HT1080 (cell line): ENCODE measurements at places on chromosomes 7 and 10.

DNA sequence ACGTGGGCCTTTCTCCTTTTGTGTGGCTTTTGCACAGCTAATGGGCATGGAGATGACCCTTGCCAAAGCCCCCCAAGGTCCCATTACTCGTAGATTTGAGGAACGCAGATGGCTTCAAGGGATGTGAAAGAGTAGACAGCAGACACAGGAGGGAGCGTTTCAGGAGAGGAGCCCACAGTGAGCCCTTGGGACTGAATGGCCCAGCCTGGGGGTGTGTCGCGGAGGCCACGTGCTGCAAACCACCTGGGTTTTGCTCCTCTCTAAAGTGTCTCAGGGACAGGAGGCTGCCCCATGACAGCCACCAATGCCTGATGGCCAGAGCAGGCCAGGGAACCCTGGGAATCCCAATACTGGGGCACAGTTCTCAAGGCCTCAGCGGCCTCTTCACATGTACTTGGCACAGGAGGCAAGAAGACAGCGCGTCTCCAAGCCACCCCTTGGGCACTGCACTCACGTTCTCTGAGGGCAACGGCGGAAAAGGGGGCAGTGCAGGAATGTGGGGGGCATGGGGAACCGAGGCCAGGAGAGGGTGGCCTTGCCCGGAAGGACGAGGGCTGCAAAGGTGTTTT, 185.2 kb downstream of the WDR37 start:
- DNase-seq = no peak

DNA sequence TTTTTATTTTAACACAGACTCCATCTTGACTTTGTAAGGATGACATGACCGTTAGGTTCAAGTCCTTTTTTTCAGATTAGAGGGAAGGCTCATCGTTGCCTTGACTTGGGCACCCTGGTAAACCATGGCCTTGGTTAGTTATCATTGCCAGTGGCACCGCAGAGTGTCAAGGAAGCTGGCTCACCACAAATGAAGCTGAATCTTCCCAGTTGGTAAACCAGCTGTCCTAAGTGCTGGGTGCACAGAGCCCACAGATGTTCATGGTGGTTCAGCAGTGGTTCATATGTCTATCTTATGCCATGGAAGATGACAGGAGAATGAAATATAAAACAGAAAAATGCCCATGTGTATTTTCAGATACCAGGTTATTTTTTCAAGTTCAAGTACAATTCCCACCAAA, 273.6 kb downstream of the PLXDC2 start:
- DNase-seq = no peak

DNA sequence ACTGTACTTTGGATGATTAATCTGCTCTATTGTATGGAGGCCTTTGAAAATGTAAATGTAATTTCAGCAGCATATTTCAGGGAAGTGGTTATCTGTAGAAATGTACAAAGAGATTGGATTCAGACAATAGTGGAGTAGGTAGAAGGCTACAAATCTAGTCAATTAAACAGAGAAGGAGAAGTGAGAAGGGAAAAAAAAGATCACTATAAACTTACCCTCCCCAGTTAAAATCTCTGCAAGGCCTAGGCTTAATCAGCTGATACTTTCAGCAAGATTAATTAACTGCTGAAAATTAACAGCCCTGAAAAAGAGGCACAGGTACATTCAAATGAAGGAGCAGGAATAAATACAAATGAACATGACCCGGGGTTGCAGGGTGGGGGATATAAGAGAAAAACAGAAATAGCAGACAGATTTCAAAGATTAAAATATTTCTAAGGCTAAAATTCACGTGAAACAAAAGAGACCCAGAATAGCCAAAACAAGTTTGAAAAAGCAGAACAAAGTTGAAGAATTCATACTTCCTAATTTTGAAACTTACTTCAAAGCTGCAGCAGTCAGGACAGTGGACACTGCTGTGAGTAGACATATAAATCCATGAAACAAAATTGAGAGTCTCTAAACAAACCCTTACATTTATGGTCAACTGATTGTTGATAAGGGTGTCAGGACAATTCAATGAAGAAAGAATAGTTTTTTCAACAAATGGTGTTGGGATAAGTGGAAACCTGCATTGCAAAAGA, 96.0 kb downstream of the NRCAM start:
- no peak for DNase-seq

GRCh38 chr10:8531116-8531515, 476.6 kb downstream of the GATA3 start:
- DNase-seq = no peak

DNA sequence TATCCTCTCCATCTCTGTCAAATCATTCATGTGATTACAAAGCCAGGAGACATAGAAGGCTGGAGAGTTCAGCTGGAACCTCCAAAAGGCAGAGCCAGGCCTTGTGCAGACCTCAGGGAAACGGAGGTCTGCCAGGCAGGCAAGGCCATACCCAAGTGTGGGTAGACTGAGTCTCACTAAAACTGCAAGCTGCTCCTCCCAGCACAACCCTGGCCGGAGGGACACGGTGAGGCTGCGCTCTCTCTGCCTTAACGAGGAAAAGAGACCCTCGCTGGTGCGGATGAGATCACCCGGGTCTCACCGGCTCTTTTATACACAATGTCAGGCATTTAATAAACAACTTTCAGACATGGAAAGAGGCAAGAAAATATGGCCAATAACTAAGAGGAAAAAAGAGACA, 66.1 kb upstream of the INPP5A start:
- no peak for DNase-seq

DNA sequence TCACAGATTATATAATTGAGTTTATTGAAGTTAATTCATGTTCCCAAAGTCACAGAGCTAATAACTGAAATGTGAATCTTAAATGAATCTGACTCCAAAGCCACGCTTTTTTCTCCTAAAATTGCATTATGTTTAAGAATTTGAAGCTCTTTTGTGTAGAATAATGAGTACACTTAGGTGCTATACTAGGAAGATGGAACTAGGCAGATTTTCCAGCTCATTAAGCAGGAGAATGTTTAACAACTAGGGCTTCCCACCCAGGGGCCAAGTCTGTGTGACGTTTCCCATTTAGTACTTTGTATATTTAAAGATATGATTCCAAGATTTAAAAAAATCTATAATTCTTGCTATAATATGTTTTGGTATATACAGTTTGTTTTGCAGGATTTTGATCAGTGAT, 169.5 kb downstream of the KIF20B start:
- DNase-seq = no peak

DNA sequence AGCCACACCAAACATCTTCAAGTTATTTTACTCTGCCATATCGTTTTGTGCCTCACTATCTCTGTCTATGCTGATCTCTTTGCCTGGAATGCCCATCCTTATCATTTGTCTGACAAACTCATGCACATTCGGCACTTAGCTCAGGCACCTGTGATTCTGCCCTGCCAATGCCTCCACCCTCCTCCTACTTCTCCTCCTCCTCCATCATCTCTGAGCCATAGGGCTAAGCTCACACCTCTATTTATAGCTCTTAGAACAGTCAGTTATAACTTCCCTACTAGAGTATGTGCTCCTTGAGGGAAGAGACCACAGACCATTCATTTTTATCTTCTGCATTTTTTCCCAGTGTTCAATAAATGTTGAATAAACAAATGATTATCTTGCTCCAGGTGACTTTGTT, 51.2 kb upstream of the CDK13 start:
- DNase-seq = no peak

DNA sequence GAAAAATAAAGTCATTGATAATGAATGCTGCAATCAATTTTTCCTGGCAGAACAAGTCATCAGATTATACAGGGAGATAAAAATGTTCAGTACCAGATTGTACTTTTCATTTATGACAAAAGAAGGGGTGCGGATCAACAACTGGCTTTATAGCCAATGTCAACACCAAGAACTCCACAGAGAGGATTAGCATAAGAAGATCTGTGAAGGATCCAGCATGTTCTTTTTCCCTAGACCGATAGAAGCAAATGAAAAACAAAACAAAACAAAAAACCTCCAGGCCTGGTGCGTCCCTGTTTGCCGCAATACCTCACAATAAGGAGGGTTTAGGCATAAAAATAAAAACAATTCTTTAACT, 34.7 kb upstream of the PRKAR2B start:
- DNase-seq = no peak

- no peak for DNase-seq
Measured at GRCh38 chr7:131183611-131184119, 144.0 kb upstream of the MKLN1 start.

DNA sequence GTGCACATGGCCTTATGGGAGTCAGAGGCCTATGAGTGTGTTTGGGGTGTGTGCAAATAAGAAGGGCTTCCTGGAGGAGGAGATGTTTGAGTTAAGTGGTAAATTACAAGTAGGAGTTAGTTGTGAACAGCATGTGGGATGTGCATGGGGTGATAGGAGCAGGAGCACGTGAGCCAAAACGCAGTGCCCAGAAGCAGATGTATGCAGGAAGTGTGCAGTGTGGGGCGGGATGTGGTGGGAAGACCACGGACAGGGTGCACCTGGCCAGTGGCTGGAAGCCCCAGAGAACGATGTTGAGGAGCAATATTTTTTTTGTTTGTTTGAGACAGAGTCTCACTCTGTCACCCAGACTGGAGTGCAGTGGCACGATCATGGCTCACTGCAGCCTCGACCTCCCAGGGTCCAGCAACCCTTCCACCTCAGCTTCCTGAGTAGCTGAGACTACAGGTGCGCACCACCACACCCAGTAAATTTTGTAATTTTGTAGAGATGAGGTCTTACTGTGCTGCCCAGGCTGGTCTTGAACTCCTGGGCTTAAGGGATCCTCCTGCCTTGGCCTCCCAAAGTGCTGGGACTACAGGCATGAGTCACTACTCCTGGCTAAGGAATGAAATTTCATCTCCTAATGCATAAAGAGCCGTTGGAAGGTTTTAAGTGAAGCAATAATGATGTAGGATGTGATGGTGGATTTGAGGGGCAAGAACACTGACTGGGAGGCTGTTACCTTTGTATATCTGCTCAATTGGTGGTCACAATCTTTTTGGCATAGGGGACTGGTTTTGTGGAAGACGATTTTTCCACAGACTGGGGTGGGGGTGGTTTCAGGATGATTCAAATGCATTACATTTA, 78.4 kb downstream of the LYZL2 start:
- DNase-seq = no peak

- peak; percentile 47 for DNase-seq
Measured at GRCh38 chr7:143003393-143004051, 23.4 kb downstream of the OR9A2 start.
